ENCODE measurements at places on chromosomes 11 and 22.

DNA sequence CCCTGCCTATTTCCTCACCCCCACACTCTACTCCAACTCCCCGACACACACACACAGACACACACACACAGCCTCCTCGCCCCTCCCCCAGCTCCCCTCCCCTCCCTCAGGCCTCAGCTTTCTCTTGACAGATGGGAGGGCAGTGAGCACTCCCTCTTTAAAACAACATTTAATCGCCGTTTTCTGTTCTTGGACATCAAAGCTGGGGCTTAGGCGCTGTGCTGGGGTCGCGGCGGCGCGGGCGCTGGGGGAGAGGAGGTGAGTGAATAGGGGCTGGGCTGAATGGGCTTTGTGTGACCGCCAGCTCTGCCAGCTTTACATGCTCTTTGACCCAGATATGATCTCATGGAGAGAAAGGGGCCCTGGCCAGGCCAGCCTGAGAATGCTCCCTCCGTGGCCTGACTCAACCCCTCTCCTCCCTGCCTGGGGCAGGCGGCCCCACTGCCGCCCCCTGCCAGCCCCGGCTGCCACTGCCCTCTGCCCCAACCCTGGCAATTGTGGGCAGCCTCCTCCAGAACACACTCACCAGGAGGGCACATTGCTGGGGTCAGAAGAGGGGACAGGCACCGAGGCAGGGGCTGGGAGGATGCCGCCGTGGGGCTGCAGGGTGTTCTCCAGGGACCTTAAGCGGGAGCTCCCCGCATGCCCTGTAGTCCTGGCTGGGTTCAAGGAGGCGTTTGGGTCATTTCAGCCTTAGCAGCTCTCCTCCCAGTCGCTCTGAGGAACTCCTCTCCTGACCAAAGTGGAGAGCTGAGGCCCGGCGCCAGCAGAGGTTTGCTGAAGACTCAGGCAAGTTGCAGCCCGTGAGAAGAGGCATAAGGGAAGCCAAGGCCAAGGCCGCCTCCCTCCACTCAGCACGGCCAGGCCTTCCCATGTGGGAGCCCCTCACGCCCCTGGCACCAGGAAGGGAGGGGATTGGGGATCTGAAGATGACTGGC, 38.3 kb upstream of the NNMT start:
- no peak for DNase-seq

DNA sequence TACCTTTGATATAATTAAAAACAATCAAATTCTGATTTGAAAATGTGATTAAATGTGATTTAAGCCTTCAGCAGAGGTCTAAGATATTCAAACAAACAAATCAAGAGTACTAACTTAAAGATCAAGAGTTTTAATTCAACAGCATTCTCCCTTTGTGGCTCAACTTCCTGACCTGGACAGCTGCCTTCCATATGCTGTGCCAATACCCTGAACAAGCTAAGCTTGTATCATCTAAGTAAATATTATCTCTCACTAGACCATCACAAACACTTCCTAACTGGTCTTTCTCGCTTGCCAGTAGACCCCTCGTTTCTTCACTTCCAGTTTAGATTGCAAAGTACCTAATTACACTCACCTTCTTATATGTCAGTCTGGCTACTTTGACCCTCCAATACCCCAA, 35.9 kb upstream of the P4HA3 start:
- no peak for DNase-seq

DNA sequence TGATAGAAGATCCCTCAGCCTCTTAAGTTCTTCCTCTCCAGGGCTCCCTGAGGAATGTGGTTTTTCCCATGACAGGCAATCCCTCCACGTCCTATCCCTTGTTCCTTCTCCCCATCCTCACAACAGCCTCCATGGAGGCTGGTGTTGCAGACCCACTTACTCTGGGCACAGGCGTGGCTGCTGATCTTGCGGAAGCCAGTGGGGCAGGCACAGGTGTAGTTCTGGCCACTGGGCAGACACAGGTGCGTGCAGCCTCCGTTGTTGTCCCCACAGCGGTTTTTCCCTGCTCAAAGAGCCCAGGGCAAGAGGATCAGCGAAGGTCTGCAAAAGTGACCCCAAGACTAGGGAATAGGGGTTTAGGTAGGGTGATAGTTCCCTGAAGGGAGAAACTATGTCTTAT, 29.1 kb downstream of the LRP4 start:
- DNase-seq: no peak

- no peak for DNase-seq
Observed at GRCh38 chr11:37371346-37371970, 773.4 kb upstream of the RAG2 start.

DNA sequence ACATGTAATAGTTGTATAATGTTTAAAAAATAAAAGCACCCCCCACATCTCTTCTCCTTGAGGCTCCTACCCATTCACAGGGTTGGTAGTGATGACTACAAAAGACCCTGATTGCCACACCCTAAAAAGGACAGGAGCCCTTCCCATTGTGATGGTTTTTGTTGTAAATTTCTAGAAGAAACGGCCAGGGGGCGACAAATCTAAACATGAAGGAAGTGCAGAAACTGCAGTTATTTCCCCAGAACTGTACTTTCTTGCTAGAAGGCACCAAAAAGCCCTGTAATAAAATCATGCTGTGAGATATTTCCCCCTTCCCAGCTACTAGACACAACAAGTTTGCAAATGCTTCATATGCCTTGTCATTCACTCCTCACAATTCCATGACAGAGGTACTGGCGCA, 10.8 kb downstream of the PRR5L start:
- DNase-seq: no peak

GRCh38 chr11:17564687-17565042, 17.6 kb downstream of the OTOG start:
- no peak for DNase-seq

DNA sequence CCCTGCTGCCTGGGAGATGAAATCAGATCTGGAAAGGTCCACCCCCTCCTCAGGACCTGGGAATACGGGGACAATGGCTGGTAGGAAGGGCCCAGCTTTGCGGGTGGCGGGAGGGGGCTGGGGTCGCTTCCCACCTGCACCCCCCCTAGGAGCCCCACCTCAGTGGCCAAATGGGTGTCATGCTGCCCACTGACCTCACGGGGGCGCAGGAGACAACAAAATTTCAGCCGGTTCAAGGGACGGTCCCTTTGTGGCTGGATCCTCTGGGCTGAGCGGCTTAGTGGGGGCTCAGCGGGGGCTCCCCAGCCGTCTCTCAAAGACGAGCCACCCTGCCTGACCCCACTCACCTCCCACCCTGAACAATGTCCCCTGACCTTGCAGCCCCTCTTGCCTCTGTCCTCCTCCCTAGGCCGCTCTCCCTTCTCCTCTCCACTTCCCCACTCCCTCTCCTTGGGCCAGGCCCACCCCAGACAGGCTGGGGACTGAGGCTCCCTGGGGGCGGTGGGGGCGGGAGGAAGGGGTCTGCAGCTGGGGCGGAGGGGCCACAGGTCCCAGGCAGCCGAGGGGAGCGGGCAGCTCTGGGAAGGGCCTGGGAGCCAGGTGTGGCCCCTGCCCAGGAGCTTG, 39.3 kb upstream of the H19 start:
- DNase-seq: no peak

DNA sequence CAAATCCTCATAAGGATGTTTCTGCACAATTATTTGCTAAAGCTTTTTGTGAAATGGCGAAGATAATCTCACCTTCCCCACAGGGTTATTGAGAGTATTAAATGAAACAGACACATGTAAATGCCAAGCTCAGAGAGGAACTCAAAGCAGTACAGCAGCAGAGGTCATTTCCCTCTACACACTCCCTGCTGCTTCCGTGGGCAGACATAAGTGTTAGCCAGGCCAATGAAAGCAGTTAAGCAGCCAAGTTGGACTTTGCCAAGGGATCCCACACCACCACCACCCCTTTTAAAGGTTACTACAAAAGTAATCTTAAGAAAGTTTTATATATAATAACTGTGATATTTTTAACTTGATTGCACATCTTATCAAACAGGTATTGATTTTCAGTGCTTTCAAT, 4.0 kb upstream of the FAM111A start:
- DNase-seq: no peak

DNA sequence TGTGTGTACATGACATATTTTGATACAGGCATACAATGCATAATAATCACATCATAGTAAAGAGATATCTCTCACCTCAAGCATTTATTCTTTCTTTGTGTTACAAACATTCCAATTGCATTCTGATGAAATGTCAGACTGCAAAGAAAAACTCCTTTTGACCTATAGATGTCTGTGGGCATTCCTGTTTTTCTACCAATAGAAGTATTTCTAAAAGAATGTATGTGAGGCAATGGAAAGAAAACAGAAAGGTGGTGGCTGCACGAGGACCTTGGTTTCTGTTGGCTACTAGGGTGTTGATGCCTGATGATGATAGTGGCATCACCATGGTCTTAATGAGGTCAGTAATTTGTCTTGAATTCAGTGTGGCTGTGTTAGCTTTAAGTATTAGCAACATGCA, 137.0 kb upstream of the ANO3 start:
- no peak for DNase-seq

GRCh38 chr22:22786301-22787115, 101.1 kb upstream of the IGLL5 start:
- no peak for DNase-seq

DNA sequence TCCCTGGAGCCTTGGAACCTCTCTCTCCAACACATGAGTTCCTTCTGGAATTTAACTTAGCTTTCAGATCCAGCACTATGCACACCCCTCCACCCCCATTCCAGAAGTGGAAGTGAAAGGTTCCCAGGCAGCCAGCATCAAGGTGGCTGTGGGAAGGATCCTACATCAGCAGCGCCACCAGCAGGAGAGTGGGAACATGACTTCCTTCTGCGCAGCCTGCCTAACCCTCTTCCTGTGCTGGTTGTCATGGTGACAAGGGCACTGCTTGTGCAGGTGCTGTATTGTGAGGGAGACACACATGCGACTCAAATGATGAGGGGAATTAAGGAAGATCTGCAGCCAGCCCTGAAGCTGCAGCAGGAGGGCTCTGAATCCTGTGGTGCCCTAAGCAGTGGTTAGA, 904.5 kb upstream of the API5 start:
- no peak for DNase-seq

- no peak for DNase-seq
Observed at GRCh38 chr11:133235381-133235780, 296.9 kb downstream of the OPCML start.

DNA sequence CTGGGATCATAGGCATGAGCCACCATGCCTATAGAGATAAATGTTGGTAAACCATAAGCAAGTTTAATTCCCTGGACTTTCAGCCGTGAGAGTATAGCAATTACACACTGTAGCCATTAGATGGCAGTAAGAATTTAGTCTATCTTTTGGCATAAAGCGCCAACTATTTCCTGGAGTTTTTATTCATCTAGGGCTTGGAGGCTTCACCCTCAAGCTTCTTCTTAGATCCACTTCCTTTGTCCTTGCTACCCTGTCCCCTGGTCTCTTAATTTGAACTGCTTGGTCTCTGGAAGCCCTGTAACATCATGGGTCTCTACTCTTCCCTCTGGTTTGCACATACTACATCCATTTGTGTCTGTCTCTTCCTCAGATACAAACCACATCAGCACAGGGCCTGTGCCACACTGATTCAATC, 38.2 kb downstream of the OR10A6 start:
- DNase-seq: no peak

DNA sequence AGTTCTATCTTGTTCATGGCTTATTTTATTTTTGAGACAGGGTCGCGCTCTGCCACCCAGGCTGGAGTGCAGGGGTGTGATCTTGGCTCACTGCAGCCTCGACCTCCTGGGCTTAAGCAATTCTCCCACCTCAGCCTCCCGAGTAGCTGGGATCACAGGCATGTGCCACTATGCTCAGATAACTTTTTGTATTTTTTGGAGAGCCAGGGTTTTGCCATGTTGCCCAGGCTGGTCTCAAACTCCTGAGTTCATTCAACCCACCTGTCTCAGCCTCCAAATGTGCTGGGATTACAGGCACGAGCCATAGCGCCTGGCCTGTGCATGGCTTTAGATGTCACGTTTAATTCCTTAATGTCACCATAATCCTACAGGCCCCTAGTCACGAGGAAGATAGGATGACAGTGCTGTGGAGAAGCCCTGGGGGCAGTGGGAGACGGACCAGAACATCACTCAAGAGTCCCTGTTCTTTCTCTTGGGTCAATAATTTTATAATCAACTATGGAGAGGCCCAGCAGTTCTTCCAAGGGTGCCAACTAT, 99.5 kb downstream of the RDX start:
- no peak for DNase-seq

GRCh38 chr11:82539669-82540068, 194.0 kb downstream of the FAM181B start:
- DNase-seq: no peak

All from activated CD8-positive, alpha-beta memory T cell treated with anti-CD3 and anti-CD28 coated beads, Interleukin-2, amount 50 U/mL, for 4 hours (primary cell).